ENCODE measurements at places on chromosomes 3 and 15. TPM values are rescaled to one million over a fixed set of nuclear protein-coding genes. Genes with fewer than 3 reads are reported as not detected.

DNA sequence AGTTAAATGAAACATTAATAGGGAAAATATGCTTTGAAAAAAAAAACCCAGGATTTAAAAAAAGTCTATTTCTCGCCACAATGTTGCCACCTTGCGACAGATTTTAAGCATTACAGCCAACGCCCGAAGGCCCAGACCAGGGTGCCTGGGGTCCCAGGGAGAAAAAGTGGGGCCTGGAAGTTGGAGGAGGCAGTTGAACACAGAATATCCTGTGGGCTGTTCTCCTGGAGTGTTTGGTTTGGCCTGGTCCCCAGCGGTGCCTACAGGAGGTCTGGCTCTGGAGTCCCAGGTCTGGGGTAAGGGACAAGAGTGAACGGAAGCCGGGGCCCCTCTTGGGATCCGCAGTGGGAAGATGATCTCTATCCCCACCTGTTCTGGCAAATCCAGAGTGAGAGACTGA, 3.4 kb downstream of the RNU6-1 start:
- H3K27ac ChIP-seq = no peak overlapping the region
- no peak overlapping the region for H3K4me3 ChIP-seq
- H3K27me3 ChIP-seq = peaks cover 48% of the 10 kb centered on the region
- peak; percentile 80 for DNase-seq

GRCh38 chr15:80447077-80447476, 42.9 kb downstream of the ARNT2 start:
- no peak overlapping the region for H3K4me3 ChIP-seq
- H3K27me3 ChIP-seq = peaks cover 13% of the 10 kb centered on the region
- DNase-seq = no peak
- no peaks in the 10 kb centered on the region for H3K4me1 ChIP-seq

- H3K4me1 ChIP-seq = no peaks in the 10 kb centered on the region
- no peaks in the 10 kb centered on the region for H3K36me3 ChIP-seq
- no peak for DNase-seq
- H3K27ac ChIP-seq = no peak overlapping the region
- no peak overlapping the region for H3K4me3 ChIP-seq
Observed at GRCh38 chr3:18127174-18127858, 297.8 kb downstream of the SATB1 start.

- H3K36me3 ChIP-seq = no peaks in the 10 kb centered on the region
- no peaks in the 10 kb centered on the region for H3K27me3 ChIP-seq
- DNase-seq = no peak
- no peaks in the 10 kb centered on the region for H3K4me1 ChIP-seq
- no peak overlapping the region for H3K4me3 ChIP-seq
Observed at GRCh38 chr3:43968465-43968864, 273.2 kb upstream of the TOPAZ1 start.

GRCh38 chr3:127172781-127173515, 20.0 kb upstream of the PRR23E start:
- H3K4me1 ChIP-seq = peaks cover 12% of the 10 kb centered on the region
- H3K27ac ChIP-seq = no peak overlapping the region
- no peak overlapping the region for H3K4me3 ChIP-seq
- peak; percentile 54 for DNase-seq
- peaks cover 22% of the 10 kb centered on the region for H3K27me3 ChIP-seq
- no peaks in the 10 kb centered on the region for H3K36me3 ChIP-seq

DNA sequence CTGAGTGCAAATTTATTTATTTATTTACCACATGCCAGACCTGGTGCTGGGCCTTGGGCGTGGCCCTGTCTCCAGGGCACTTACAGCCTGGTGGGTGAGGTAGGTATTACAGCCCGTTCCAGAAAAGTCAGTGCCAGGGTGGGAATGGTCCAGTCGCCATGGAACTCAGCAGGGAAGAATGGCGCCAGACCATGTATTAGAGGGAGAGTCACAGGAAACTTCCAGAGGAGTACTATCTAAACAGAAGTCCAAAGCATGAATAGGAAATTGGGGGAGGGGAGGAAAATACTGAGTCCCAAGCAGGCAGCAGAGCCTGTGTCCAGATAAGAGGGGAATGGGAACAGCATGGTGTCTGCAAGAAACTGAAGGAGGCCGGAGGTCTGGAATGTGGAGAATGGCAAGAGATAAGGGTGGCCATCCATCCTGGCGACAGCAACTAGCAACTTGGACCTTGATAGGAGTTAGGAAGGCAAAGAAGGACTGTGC, 27.0 kb downstream of the SH3BP5 start:
- peaks cover 16% of the 10 kb centered on the region for H3K36me3 ChIP-seq
- DNase-seq = no peak
- H3K27me3 ChIP-seq = no peaks in the 10 kb centered on the region
- peaks cover 70% of the 10 kb centered on the region for H3K4me1 ChIP-seq

The SLC2A2 gene
- total RNA-seq = not detected

The ZNF860 gene
- total RNA-seq = 3.1 TPM

The ARMC8 gene
- 75.9 TPM for total RNA-seq

The PKM gene
- total RNA-seq = 543 TPM

The SEMA3G gene
- total RNA-seq = 20.2 TPM

The ADPGK gene
- 103 TPM for total RNA-seq

The OXNAD1 gene
- 21.7 TPM for total RNA-seq

All from spleen (tissue), 13 donors.